ENCODE measurements at places on chromosomes 5 and 9. TPM values are rescaled to one million over a fixed set of nuclear protein-coding genes. Genes with fewer than 3 reads are reported as not detected.

Gene CARD6
- total RNA-seq = 13.5 TPM

- DNase-seq = peak; percentile 19
- H3K4me3 ChIP-seq = no peak overlapping the region
- H3K27me3 ChIP-seq = no peaks in the 10 kb centered on the region
- no peaks in the 10 kb centered on the region for H3K36me3 ChIP-seq
Measured at GRCh38 chr5:77620405-77620804, 18.1 kb downstream of the OTP start.

- H3K4me1 ChIP-seq = no peaks in the 10 kb centered on the region
- H3K27me3 ChIP-seq = no peaks in the 10 kb centered on the region
- DNase-seq = no peak
- no peak overlapping the region for H3K27ac ChIP-seq
- peaks cover 9% of the 10 kb centered on the region for H3K36me3 ChIP-seq
- H3K4me3 ChIP-seq = no peak overlapping the region
Measured at GRCh38 chr9:33475357-33475756, 1.6 kb upstream of the NOL6 start.

GRCh38 chr5:66169534-66169933 lies 25.4 kb downstream of the SREK1 start:
- no peak for DNase-seq
- no peak overlapping the region for H3K4me3 ChIP-seq
- H3K36me3 ChIP-seq = peaks cover 11% of the 10 kb centered on the region
- H3K27me3 ChIP-seq = no peaks in the 10 kb centered on the region

GRCh38 chr5:65394087-65394486 lies 87.6 kb downstream of the ADAMTS6 start:
- DNase-seq = peak; percentile 90
- no peaks in the 10 kb centered on the region for H3K36me3 ChIP-seq
- no peak overlapping the region for H3K4me3 ChIP-seq
- H3K27ac ChIP-seq = no peak overlapping the region

DNA sequence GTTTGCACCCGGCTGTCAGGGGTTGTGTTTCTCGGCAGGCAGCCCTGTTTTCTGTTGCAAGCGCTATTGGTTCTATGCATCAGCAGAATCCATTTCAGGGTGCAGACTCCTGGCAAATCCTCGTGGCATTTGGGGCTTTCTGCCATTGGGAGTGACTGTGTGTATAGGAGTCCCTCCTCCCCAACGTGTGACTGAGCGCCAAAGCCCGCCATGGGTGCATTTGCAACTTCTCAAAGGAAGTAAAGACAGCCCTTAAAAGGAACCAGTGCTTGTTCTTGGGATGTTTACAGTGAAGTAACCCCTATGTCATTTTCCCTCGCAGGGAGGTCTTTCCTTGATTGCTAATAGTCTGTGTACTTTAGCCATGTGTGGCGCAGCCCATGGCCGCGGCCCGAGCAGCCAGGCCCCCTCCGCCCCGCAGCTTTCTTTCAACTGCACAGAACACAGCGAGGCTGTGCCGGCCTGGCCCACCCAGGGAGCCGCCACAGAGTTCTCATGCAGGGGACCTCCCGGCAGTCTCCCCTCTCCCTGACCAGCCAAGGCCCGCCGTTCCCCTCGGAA lies 175.6 kb downstream of the HSD17B3 start:
- no peak overlapping the region for H3K27ac ChIP-seq
- H3K4me3 ChIP-seq = no peak overlapping the region
- peak; percentile 98 for DNase-seq
- no peaks in the 10 kb centered on the region for H3K36me3 ChIP-seq
- H3K4me1 ChIP-seq = peaks cover 62% of the 10 kb centered on the region
- no peaks in the 10 kb centered on the region for H3K27me3 ChIP-seq

Data from lung (tissue), 17 donors.